Thoracic aorta (tissue), 2 donors: ENCODE measurements at places on chromosomes 16 and 17.

GRCh38 chr17:57407287-57408070, 151.2 kb downstream of the MSI2 start:
- DNase-seq: no peak

GRCh38 chr17:43698678-43699437, 37.1 kb upstream of the MEOX1 start:
- no peak for DNase-seq

DNA sequence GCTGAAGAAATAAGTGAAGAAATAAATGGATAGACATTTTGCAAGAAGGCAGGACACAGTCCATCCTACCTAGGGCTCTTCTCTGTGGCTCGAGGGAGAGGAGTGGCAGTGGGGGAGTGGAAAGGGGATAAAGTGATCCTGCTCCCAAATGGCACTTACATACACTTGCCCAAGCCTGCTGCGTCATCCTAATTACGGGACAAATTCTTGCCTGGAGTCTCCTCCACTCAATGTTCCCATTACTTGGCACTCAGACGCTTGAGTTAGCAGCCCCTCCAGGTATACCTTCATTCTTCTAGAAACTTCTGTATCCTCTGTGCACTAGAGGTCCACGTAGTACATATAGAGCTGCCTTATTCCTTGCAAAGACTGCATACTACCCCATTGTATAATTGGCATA, 15.7 kb upstream of the MAP3K14 start:
- DNase-seq: no peak

GRCh38 chr17:41705271-41705991, 6.7 kb upstream of the GAST start:
- DNase-seq: no peak

GRCh38 chr17:72005332-72006163, 115.3 kb upstream of the SOX9 start:
- DNase-seq: no peak
